ENCODE measurements at places on chromosomes 7 and 10.

DNA sequence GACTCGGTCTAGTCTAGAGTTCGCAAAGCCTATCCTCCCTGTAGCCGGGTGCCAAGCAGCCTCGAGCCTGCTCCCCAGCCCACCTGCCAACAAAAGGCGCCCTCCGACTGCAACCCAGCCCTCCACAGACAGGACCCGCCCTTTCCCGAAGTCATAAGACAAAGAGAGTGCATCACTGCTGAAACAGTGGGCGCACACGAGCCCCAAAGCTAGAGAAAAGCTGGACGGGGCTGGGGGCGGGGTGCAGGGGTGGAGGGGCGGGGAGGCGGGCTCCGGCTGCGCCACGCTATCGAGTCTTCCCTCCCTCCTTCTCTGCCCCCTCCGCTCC, 622 bp upstream of the COL1A2 start:
- DNase-seq, result no peak

GRCh38 chr10:5546891-5547680, 22.3 kb downstream of the CALML3 start:
- no peak for DNase-seq

GRCh38 chr7:48170506-48170905, 752 bp upstream of the ABCA13 start:
- DNase-seq, result no peak

DNA sequence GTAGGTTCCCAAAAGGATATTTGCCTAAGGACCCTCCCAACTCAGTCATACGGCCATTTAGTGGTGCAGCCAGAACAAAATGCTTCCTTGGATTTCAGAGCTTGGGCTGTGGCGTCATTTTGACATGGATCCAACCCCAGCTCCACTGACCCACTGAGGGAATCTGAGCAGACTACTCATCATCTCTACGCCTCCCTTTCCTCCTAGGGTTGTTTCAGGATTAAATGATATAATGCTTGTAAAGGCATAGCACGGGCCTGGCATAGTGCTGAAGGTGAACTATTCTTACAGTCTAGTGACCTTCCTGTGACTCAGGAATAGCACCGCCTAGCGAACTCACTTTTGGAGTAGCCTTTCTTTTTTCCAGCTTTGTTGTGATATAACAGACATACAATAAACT, 70.3 kb upstream of the LOXL4 start:
- no peak for DNase-seq

- DNase-seq, result no peak
Measured at GRCh38 chr7:140564643-140565042, 76.0 kb downstream of the DENND2A start.

- DNase-seq, result no peak
Measured at GRCh38 chr7:22996470-22996869, 17.5 kb downstream of the HYCC1 start.

DNA sequence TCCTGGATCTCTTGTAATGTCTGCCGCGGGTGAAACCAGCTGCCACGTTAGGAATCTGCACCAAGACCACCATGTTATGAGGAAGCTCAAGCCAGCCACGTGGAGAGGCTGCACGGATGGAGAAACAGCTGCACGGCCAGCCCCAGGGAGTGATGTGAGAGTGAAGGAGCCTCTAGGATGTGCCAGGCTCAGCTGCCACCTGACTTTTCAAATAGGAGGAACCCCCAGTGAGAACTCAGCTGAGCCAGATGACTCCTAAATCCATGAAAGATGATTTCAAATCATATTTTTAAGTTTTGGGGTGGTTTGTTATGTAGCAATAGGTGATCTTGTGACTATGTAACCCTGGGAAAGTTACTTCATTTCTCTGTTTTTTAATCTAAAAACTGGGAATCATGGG, 71.7 kb downstream of the PRKAG2 start:
- no peak for DNase-seq

DNA sequence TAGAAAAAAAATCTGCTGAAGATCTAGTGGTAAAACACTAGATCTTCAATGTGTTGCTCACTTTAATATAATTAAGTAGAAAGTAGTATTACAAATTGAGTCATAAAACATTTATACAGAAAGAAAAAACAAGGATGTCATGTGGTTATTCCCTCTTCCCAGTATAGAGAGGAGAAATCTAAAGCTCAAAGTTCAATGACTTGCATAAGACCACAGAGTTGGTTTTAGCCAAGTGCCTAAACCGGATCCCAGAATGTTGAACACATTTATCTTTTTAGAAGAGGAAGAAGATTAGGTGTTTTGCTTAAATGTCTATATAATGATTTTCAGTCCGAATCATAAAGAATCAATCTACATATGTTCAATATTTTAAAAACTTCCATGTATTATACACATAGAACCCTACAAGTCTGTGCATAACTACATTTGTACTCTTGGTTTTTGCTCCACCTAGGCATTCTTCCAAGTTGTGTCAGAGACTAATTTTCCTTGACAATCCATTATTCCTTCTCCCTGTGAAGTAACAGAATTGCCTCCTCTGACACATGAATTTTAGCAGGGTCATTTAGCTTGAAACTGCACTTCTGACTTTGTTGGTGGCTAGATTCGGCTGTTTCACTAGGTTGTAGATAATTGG, 389.2 kb downstream of the MAGI2 start:
- DNase-seq, result no peak

DNA sequence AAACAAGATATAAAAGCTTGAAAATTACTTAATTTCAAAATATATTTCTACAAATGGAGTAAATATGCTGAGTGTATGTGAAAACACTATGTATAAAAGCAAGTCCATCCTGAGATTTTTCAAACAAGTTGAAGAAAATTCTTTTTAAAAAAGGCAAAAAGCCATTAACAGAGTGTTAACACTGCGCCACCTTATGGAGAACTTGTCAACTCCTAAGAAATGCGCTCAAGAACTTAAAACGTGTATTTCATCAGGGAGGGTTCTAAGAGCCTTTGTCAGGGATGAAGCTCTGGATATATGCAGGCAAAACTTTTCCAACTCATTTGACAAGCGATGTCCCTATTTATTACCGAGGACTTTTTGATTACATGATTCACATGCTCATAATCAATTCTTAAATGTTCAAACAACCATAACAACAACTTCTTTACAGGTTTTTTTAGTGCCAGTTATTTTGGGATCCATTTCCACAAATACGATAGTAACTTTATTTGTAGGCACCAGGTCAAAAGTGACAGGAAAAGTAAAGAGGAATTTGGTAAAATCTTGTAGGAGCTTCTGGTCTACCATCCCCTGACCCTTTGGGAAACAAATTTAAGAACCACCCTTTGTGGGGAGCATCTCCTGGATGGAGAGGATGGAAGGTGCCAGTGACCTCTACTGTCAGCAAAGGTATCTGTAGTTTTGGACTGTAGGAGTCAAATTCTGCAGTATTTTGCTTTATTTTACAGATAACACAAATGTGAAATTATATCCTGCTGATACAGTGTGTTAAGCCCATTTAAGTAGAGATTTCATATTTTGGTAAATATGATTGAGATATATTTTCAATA, 23.2 kb downstream of the CALCR start:
- peak; percentile 4 for DNase-seq

DNA sequence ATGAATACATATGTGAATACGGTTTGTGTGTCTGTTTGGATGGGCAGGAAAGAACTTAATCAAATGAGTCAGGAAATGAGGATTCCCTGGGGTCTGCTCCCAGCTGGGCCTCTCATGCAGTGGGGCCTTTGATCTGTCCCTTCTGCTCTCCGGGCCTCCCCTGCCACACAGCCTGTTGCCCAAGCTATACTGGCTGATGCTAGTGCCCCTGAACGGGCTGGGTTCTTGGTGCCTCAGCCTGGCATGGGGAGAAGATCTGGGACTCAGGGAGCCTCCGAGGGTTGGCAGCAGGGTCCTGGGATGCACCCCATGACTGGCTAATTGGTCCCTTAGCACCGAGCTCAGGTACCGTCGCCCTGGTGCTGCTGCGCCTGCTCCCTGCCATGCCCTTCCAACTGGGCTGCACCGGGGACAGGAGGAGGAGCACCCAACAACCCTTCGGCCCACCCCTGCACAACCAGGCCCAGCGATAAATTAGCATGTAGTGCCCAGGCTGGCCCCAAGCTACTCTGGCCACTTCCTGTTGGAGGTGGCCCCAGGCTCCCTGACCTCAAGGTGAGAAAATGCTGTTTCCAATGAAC, 59.9 kb upstream of the DUSP5 start:
- DNase-seq, result no peak

DNA sequence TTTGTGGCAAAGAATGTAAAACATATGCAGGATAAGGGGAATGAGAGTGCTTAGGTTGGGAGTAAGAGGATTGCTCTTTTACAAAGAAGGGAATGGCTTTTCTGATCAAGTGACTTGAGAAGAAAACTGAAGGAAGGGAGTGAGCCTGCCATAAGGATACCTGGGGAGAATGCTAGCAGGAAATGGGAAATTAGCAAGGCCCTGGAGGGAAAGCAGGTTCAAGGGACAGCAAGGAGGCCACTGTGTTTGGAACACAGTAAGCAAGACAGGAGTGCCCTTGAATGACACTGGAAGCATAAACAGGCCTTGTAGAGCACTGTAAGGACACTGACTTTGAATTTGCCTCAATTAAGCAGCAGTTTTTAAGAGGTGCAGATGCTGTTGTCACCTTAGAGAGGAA, 1069.9 kb downstream of the DNAJB9 start:
- DNase-seq, result no peak

DNA sequence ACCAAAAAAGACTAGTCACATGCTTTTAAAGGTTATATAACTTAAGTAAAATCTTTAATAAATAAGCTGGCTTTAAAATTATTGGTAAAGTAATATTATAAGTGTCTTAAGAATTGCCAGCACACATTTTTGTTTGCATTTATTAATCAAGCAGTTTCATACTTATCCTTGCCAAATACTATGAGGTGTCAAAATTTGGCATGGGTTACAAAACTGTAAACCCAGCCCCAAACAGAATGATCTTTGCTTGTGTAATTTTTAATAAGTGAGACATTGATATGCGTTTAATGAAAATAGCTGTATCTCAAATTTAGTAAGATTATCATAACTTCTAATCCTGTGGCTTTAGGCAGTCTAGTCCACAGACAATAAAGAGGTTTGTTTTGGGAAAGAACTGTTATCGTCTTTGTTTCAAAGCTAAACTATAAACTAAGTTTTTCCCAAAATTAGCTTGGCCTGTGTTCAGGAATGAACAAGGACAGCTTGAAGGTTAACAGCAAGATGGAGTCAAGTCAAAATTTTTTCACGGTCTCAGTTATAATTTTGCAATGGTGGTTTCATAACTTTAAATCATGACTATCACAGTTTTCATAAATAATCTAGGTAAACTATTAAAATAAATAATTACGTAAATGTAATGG, 72.8 kb downstream of the ST8SIA6 start:
- no peak for DNase-seq

- DNase-seq, result no peak
Measured at GRCh38 chr7:70392877-70393435, 739.0 kb upstream of the GALNT17 start.

DNA sequence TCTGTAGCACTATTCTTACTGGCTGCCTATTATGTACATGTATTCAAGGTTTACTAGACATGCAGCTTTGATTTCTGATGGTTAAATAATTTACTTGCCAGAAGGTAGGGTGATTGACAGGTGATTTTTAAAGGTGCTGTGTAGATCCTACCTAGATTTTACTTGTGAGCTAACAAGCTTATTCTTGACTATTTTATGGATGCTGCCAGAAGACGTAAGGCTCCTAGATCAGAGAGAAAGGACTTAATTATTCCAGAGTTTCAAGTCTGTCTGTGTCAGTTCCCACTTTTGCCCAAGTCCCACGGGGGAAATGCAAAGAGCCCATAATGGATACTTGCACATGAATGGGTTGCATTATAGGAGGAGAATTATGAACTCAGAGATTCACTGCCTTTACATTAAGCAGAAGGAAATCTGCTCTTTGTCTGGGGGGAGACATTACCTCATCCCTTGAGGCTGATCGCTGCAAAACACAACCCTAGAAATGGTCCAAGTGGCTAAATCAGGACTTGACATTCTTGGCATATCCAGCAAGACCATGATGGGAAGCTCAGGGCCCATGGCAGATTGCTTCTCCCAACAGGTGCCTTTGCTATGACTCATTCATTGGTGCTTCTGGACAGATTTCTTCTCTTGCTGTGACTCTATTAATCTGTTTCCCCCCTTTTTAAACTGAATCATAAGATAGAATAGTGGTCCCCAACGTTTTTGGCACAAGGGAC, 32.1 kb downstream of the GPR158 start:
- no peak for DNase-seq
